Stimulated activated CD4-positive, alpha-beta T cell treated with anti-CD3 and anti-CD28 coated beads, Interleukin-1b, Interleukin-23, amount 100 ng/mL, for 24 hours (primary cell): ENCODE measurements at places on chromosomes 1 and 21.
A peak's percentile ranks its signal among the peaks of the same experiment; 100 is the strongest.

GRCh38 chr1:31373897-31374486, 1.1 kb upstream of the FABP3 start:
- DNase-seq, result no peak

- DNase-seq, result no peak
Observed at GRCh38 chr1:165452336-165453130, 7.6 kb upstream of the RXRG start.

DNA sequence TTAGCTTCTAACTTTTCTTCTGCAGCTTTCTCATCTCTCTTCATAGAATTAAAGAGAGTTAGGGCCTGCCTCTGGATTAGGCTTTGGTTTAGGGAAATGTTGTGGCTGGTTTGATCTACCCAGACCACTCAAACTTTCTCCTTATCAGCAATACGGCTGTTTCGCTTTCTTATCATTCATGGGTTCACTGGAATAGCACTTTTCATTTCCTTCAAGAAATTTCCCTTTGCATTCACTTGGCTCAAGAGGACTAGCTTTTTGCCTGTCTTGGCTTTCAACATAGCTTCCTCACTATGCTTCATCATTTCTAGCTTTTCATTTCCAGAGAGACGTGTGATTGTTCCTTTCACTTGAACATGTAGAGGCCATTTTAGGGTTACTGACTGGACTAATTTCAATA, 59.6 kb downstream of the AKT3 start:
- DNase-seq, result no peak

GRCh38 chr1:201487742-201488141, 18.8 kb upstream of the PHLDA3 start:
- no peak for DNase-seq

GRCh38 chr1:239856067-239856466, 235.6 kb upstream of the FMN2 start:
- no peak for DNase-seq

- no peak for DNase-seq
Observed at GRCh38 chr21:23853796-23854379, 1753.4 kb downstream of the MRPL39 start.

- no peak for DNase-seq
Observed at GRCh38 chr1:43444836-43445235, 8.9 kb downstream of the HYI start.

GRCh38 chr1:204172404-204173029, 6.4 kb upstream of the REN start:
- no peak for DNase-seq

DNA sequence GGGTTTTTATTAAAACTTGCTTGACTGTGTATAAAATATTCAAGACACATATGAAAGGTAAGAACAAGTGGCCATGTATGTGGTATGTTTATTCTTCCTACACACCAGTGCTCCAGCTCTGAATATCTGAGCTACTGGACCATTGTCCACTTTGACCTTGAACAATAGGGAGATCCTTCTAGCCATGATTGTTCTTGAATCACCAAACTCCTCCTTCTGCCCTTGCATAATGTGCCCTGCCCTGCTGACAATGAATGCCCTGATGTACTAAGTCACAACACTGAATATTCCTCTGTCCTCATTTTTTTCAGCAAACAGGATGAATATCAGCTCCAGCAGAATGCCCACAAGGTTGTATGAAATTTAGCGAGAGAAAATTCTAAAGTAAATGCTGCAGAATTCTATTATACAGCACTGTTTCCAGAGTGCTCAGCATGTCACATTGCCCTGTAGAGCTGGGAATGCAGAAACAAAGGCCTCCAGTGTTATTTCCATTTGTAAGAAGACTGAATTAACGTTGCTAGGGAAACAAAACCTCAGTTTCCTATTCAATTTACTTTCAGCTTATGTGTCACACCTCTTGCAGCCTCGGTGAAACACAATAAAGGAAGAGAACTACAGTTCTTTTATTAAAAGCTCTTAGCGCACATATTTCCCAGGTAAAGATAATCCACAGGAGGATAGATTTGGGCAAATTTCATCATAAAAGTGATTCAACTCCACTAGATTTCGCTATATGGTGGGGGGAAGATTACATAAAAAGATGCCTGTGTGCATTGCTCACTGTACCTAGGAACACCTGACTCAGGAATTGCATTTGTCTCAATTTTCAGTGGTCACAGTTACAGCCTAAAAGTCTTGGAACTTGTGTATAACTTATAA, 187.4 kb upstream of the ATP1B1 start:
- DNase-seq, result no peak

DNA sequence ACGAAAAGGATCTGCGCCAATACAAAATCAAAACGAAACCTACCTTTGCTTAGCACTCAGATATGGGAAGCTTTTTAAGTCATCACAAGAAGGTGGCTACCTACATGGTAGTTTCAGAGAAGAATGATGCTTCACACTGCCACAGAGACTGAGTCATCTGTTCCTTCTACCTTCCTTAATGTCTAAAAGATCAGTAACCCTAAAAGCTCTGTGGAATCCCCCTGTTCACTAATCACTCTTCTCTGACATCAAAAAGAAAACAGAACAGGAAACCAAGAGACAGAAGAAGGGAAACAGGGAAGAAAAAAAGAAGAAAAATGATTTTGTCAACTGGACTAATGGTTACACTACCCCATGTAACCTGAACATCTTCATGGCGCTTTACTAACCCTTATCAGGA, 177.2 kb downstream of the SMYD3 start:
- DNase-seq, result peak; percentile 21

GRCh38 chr21:40187946-40188654, 320.9 kb downstream of the PCP4 start:
- no peak for DNase-seq

DNA sequence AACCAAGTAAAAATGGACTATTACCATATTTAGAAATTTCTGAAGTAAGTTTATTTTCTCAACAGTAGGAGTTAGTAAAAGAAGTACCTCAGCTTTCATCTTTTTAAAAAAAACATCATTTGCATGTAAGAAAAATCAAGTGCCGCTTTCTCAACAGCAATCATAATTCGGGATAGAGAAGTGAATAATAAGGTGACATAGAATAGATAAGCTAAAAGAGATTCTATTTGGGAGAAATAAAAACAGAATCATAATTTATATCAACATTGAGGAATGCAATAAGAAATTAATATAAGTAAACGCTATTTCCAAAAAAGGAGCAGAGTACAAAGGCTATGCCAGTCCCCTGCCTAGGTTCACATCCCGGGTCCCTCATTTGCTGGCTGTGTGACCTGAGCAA, 330.9 kb upstream of the GREM2 start:
- no peak for DNase-seq

- no peak for DNase-seq
Observed at GRCh38 chr1:69737527-69738185, 169.9 kb downstream of the LRRC7 start.

DNA sequence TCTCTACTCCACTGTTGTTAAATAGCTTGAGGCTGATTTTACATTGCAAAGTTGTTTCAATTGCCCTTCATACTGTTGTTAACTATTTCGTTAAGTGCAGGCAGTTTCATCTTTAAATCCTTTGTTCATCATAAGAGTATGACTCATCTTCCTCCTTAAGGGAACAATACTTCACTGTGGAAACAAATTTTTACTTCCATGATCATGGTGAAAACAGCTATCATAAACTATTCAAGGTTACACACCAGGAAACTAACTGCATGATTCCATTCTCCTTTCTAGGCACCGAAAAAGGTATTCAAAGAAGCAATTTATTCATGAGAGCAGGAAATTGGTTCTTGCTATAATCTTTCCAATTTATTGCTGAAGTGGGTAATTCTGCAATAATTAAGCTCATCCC, 593.2 kb downstream of the LRRIQ3 start:
- no peak for DNase-seq

- no peak for DNase-seq
Observed at GRCh38 chr1:101308935-101309333, 72.1 kb downstream of the S1PR1 start.

DNA sequence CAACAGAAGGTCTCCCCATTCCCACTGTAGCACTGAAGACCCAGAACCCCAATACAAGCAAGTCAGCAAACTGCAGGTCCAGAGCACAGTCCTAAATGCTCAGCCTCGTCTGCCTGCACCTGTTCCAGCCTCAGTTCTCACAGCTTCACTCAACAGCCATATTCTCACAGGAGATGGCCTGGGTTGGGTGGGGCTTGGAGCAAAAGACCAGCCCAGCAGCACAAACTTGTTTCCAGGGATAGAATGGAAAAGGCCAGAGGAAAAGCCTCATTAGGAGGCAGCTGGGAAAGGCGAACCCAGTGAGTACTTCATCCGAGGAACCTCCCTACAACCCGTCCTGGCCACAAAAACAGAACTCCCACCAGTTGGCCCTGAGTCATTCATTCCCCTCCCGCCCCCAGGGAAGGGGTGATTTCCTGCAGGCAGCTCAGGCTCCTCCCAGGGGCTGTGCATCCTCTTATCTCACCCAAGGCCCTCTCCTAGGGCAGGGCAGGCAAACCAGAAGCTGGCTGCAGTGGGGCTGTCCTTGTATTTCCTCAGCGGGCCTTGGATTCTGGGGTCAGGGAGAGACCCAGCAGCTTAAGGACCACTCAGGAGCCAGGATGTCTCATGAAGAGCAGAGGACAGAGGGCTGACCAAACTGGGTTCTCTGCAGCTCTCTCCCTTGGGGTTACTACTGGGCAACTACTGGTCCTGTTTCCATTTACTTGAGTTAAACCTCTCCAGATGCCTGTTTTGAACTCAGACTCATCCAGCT, 7.4 kb upstream of the MPL start:
- DNase-seq, result no peak

- no peak for DNase-seq
Observed at GRCh38 chr1:181475580-181475979, 7.7 kb upstream of the CACNA1E start.

DNA sequence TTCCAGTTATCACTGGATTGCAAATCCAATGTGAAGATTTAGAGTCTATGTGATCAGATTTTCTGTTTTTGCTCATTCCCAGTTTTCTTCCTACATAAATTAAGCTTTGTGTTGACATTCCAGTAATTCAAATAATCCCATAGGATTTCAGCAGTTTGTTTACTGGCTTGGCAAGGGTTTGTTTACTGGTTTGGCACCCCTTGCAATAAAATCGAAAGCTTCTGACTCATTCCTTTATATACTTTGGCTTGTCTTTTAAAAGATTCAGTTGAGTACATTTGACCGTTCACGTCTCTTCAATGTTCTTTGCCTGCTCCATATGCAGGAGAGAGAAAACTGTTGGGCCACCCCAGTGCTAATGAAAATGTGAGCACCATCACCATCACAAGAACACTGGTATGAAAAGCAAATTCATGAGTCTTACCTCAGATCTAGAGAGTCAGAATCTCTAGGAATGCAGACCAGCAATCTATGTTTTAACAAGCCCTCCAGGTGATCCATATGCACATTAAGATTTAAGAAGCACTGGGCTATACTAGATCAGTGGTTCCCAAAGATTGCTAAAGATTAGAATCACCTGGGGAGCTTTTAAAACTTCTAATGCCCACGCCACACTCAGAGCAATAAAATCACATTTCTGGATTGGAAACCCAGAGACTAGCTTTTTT, 32.8 kb downstream of the ZC3H11B start:
- DNase-seq, result no peak

- no peak for DNase-seq
Observed at GRCh38 chr1:186234976-186235686, 139.9 kb downstream of the TPR start.

DNA sequence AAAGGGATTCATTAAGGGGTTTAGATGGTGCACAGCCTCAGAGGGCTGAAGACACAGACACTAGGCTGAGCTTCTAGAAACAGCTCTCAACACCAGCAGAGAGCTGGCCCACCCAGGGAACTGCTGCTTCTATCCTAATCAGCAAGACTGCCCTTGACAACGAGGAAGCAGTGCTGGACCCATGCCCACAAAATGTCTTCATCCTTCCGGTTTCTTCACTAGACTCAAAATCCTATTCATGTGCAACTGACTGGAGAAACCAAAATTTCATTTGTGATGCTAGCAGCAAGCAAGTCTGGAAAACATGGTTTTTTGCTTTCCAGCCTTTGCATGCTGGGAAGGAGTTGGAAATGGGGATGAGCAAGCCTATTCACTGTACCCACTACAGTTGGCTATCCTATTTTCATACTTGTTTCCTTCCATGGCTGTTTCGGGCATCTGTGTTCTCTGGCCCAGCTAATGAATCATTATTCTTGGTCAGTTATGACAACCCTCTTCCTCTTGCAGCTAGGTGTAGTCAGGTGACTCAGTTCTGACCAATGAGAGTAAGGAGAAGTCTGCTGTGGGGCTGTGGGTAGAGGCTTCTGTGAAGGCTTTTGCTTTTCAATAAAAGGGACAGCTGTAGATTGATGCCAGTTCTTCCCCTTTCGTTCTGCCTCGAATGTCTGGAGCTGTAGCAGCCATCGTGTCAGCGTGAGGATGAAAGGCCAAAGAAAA, 14.6 kb upstream of the TMEM61 start:
- no peak for DNase-seq

DNA sequence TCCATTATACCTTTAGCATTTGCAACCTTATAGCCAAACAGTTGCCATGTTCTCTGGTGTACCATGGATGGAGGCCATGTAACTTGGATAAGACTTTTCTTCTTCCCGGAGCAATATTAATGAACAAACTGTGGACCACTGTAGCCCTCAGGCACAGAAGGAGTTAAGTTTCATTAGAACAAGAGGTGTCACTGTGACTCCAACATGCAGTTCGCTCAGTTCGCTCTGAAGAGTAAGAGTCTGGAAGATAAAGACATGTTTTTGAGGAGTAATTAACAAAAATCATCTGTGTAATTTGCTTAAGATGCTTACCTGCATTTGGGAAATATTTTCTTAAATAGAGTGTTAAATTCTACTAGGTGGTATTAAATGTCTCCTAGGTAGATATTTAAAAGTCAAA, 4.1 kb downstream of the KIF26B start:
- DNase-seq, result no peak

DNA sequence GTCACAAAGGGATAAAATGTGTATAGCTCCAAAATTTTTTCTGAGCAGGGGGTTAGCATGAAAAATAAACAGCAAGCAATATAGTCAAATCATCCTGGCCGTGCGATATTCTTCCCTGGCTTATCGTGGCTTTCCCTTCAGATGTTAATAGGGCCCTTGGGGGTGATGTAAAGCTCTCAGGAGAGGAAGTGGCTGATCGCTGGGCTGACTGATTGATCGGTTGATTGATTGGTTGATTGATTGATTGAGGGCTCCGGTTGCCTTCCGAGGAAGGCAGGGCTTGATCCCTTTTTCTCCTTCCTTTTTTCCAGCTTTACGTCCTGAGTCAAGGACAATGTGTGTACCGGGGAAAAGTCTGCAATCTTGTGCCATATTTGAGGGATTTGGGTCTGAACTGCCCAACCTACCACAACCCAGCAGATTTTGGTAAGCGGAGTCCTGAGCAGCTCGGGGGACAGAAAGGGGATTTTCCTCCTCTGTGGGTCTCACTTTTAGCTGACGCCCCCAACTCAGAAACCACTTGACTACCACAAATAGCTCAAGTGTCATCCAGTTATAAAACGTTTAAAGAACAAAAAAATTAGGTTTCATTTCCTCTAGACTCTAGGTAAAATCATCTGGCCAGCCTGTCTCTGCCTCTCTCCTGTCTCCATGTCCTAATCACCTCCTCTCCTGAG, 29.5 kb downstream of the TFF3 start:
- no peak for DNase-seq

- no peak for DNase-seq
Observed at GRCh38 chr1:38117444-38117887, 70.9 kb upstream of the POU3F1 start.
